ENCODE measurements at places on chromosomes 3 and 15.

GRCh38 chr15:73244333-73244732 is 124.4 kb downstream of the HCN4 start:
- DNase-seq: no peak

DNA sequence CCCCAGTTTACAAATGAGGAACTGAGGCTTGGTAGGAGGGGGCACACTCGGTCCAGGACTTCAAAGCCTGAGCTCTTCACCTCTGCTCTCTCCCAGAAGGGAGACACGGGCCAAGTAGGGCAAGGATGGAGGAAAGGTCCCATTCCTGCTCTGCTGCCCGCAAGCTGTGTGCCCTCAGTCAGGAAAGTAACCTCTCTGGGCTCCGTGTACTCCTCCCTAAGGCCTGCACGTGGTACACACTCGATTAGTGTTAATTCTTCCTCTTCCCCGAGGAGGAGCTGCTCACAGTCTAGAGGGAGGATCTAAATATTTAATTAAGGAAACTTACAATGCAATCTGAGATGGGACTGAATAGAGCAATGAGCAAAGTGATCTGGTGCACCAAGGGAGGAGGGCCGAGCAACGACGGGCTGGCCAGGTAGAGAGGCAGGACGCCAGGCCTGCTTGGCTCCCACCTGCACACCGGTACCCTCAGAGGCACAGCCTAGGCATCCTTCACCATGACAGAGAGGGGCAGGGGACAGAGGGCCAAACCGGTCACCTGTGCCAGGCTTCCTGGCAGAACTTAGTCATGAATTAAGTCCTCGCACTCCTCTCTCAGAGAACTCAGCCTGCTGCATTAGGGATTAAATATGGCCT is 47.2 kb upstream of the IQSEC1 start:
- DNase-seq: no peak

- no peak for DNase-seq
These were observed 354.9 kb upstream of the ATP11B start for GRCh38 chr3:182438398-182438797.

DNA sequence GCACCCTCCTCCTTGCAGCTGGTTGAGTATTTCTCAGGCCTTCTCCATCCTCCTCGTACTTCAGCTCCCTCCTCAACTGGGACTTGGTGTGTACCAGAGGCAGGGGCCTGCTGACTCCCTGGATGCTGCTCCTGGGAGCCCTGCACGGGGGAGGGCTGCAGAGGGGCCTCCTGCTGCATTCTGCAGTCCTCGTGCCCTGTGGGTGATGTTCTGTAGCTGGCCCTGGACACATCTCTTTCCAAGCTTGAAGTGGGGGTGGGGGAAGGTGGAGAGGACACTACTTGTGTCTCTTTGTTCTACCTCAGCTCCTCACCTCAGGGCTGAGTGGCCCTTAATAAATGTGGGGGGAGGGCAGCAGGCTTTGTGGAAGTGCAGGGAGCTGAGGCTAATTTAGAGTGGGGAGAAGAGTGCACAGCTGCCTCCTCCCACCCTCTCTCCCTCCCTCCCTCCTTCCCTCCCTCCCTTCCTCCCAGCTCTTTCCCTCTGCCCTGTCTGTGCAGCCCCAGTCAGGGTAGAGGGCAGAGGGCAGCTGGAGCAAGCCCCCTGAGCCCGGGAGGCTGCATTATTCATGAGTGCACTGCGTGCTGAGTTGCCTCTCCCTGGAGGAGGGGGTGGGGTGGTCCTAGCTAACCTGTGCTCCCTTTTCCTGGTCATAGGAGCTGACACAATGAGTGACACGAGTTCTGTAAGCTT is 3.7 kb upstream of the GRM2 start:
- DNase-seq: no peak

- no peak for DNase-seq
These were observed 78.7 kb downstream of the ZNF385D start for GRCh38 chr3:21672303-21672702.

DNA sequence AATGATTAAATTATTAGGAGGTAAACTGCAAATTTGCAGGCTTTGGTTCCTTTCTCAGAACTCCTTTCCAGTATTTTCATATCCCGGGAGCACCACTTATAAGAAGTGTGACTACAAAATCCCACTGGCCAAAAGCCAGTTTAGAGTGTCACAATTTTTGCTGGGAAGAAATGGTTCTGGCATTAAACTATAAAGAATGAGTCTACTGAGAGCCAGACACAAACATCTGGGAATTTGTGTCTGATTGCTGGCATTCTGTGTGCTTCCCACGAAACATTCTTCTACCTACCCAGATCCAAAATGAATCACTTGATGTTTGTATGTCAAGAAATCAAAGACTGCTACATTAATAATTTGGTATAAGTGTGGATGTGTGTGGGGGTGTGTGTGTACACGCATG is 82.8 kb downstream of the DUT start:
- DNase-seq: no peak

GRCh38 chr15:70293591-70294470 is 196.1 kb upstream of the TLE3 start:
- no peak for DNase-seq

DNA sequence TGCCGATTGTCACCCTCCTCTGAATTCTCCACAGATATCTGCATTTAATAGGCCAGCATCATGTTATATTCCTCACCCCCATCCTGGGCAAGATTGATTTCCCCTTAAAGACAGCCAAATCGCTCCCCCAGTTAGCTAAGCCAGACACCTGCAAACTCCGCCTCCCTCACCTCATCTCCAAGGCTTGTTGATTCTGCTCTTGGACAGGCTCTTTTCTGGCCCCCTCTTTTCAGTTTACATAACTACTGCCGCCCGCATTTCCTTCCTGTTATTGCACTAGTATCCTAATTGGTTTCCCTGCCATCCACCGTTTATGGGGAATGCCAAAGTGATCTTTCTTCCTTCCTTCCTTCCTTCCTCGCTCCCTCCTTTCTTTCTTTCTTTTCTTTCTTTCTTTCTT is 214.7 kb upstream of the MRPL3 start:
- DNase-seq: no peak

DNA sequence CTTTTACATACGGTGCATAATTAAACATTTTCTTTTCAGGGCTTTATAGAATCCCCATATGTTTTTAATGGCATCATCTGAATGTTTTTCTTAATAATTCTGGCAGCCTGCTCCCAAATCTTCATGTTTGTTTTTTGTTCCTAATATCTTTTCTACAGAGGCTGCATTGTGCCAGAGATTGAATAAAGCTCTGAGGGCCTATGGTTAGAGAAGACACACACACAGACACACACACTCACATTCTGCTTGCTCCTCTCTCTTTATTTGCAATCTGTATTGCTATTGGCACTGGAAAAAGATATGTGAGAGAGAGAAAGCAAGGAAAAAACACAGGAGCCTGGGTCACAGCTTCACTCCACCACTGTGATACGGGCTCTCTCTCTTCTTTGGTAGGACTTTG is 136.0 kb downstream of the MECOM start:
- DNase-seq: no peak

DNA sequence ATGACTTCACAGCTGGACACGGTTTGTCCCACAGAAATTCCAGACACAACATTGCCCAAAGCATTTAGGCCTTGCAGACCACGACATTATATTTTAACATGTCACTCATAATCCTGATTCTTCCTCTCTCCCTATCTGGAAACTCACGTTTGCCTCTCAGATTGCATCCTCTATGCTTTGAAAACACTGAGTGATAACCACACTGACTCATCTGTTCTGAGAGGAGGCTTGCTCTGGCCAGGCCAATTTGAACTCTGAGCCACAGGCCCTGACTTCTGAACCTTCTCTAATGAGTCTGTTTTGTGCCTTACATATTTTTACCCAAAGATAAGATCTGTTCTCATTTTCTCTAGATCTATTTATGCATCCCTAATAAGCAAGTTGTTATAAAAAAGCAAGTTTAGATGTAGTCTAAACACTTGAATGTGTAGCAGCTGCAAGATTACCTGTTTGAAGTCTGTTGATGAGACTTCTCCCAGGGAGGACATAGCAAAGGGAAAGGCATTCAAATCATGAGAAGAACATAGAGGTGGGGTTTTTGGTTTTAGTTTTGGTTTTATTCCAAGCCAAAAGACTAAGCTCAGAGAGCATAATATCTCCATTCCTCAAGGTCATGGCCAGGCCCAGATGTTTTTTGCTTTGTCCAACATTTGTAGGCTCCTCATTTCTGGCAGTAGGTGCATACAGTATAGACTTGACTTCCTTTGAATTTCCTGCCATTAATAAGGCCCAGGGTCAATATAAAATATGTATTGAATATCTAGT is 234.4 kb upstream of the LRTM1 start:
- DNase-seq: no peak

- DNase-seq: no peak
These were observed 100.7 kb downstream of the GALK2 start for GRCh38 chr15:49270541-49271421.

DNA sequence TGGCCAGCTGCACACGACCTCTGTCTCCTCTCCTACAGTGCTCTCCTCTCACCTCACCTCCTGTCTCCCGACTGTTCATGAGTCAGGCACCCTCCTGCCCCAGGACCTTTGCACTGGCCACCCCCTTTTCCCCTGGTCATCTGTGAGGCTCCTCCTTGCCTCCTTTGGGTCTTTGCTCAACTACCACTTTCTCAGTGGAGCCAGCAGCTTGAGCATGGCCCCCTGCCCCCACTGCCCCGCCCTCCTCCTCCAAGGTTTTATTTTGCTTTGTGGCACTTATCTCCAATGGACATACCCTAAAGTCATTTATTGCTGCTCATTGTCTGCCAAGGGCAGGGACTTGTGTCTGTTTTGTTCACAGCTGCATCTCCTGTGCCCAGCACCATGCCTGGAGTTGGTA is 64.3 kb downstream of the MGLL start:
- DNase-seq: no peak

DNA sequence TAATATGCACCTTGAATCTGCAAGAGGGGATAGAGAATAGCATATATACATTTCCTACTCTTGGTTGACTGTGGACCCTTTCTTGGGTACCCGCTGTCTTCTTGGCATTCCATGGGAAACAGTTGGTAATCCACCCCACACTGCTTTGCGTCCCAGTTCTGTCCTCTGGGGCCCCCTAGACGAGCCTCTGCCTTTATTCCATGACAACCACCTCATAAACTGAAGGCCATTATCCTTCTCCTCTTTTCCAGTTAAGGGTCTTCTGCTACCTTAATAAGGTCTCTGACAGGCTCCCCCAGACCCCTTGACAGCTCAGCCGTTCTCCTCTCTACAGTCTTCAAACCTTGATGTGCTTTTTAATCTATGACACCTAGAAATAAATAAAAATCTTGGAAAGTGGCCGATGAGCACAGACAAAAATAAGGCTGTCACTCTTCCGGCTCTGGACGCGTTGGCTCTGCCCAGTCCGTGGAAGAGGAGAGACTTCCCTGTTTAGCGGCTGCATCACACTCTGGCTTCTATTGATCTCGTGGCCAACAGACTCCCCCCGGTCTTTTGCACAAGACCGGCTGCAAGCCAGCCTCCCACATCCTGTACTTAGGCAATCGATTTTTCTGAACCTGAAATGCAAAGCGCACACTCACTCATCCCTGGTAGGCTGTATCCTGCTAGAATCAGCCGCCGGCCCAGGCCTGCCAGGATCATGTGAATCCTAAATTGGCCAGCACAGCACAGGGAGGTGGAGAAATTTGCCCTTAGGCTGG is 251.0 kb upstream of the TLE3 start:
- DNase-seq: no peak

GRCh38 chr3:44529927-44530326 is 25.1 kb upstream of the ZKSCAN7 start:
- no peak for DNase-seq

DNA sequence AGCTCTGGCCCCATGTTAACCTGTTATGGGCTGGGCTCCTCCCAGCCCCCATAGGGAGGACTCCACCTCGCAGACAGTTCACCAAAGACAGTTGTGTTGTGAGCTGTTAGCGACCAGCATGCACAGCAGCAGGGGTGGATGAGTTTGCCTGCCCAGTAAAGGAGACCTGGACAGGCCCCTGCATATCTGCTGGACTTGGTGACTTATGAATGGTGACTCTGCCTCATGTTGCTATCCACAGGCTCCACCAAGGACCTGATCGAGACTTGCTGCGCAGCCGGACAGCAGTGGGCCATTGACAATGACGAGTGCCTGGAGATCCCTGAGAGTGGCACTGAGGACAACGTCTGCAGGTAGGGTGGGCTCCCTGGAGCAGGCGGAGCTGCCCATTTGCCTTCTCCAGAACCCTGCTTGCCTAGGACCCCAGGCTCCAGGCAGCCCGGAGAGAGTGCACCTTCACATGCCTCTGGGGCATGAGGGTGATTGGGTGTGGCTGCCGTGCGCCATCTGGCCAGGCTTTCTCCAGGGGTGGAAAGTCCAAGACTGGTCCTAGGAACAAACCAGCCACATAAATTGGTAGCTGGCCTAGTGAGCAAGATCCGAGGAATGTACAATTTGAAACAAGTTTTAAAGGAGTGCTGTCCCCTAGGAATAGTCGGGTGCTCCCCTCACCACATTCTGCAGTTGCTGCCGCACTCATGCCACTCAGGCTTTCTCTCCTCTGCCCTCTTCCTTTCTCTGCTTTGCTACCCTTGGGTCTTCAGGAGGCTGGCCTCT is 59.1 kb downstream of the FBLN2 start:
- DNase-seq: no peak

DNA sequence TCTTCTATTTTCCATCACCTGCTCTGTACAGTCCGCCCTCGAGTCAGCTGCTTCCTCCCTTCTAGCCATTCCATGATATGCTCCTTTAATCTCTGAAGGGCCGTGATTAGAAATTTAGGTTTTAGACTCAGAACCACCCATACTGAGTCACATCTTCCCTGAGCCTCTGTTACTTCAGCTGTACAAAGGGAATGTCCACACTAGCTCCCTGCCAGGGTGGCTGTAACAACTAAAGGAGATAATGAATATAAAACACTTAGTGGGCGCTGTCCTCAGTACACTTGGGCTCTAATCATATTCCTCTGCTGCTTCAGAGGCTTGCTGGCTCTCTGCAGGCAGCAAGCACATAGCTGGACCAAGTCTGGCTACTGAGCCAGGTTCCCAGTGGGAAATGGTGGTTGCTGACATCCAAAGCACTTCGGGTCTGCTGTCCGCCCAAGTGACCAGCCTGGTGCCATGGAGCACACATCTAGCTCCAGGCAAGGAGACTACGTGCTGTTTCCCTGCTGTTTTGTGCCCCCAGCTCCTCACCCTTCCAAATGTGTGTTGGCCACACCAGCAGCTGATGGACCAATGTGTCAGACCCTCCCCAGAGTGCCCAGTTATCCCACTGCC is 901 bp upstream of the CHST14 start:
- DNase-seq: no peak

GRCh38 chr15:85493260-85493659 is 112.9 kb downstream of the AKAP13 start:
- DNase-seq: no peak

DNA sequence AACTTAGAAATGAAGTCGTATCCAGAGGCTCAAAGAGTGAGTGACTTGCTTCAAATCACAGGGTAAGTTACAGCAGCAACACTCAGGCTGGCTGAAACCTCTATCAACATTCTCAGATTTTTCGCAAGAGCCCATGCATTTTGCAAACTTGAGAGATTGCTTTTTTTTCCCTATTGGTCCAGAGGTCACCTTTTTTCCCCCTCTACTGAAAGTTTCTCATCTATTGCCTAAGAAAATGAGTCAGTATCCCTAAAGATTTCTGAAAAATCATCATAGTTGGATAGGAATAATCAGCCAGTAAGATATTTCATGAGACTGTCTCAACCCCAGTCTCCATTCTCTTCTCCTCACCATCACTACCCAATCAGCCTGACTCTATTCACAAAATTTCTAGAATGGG is 410.6 kb downstream of the FOXP1 start:
- DNase-seq: no peak
